ENCODE measurements at places on chromosomes 3 and 15. TPM values are rescaled to one million over a fixed set of nuclear protein-coding genes. Genes with fewer than 3 reads are reported as not detected.

The ERC2 gene
- total RNA-seq, result 0.25 TPM

The PROS1 gene
- total RNA-seq, result 8.0 TPM

The CPNE9 gene
- total RNA-seq, result 0.14 TPM

The IMPG2 gene
- total RNA-seq, result not detected

The FOXP1 gene
- 10.2 TPM for total RNA-seq

The PTX3 gene
- 1.2 TPM for total RNA-seq

The SCN11A gene
- not detected for total RNA-seq

The XCR1 gene
- not detected for total RNA-seq

The ROPN1 gene
- total RNA-seq, result not detected

The CHRM5 gene
- 0.02 TPM for total RNA-seq

The FSIP1 gene
- 0.49 TPM for total RNA-seq

The LRRC3B gene
- not detected for total RNA-seq

The MUC13 gene
- total RNA-seq, result 8.2 TPM

The IL16 gene
- total RNA-seq, result 0.25 TPM

The PP2D1 gene
- not detected for total RNA-seq

The PDCD7 gene
- 26.2 TPM for total RNA-seq

The LRRN1 gene
- not detected for total RNA-seq

The FBN1 gene
- total RNA-seq, result 5.0 TPM

The BTBD1 gene
- total RNA-seq, result 62.9 TPM

The MAP1A gene
- total RNA-seq, result 0.69 TPM

The AHSG gene
- not detected for total RNA-seq

The RYR3 gene
- 0.01 TPM for total RNA-seq

The C3orf52 gene
- total RNA-seq, result 14.7 TPM

The GNB4 gene
- total RNA-seq, result 11.5 TPM

The NMNAT3 gene
- 1.3 TPM for total RNA-seq

The MBD4 gene
- 26.4 TPM for total RNA-seq

The WDR93 gene
- 0.13 TPM for total RNA-seq

The DNAH1 gene
- 1.1 TPM for total RNA-seq

The CCR3 gene
- not detected for total RNA-seq

The SAMD7 gene
- not detected for total RNA-seq

The GOLGA8N gene
- 1.3 TPM for total RNA-seq

The FILIP1L gene
- total RNA-seq, result 0.03 TPM

The TMEM266 gene
- total RNA-seq, result 0.09 TPM

The ACAN gene
- 0.33 TPM for total RNA-seq

The APBA2 gene
- total RNA-seq, result 17.1 TPM

The CHAC1 gene
- 9.5 TPM for total RNA-seq

The P2RY1 gene
- 0.37 TPM for total RNA-seq

The ALDH1L1 gene
- 0.17 TPM for total RNA-seq

The GRK7 gene
- not detected for total RNA-seq

The ATP13A5 gene
- not detected for total RNA-seq

The SLC24A5 gene
- total RNA-seq, result not detected

The HCLS1 gene
- 0.14 TPM for total RNA-seq

The STRA6 gene
- 80.9 TPM for total RNA-seq

The ARPP21 gene
- total RNA-seq, result 0.08 TPM

The ARHGAP11A gene
- total RNA-seq, result 66.9 TPM

The WNT5A gene
- total RNA-seq, result 0.82 TPM

The KBTBD13 gene
- not detected for total RNA-seq

The CYP8B1 gene
- total RNA-seq, result not detected

Data from A549 treated with CORT108297 at 1 μM for 4 hours (cell line).